ENCODE measurements at places on chromosomes 11 and 22. TPM values are rescaled to one million over a fixed set of nuclear protein-coding genes. Genes with fewer than 3 reads are reported as not detected.
A peak's percentile ranks its signal among the peaks of the same experiment; 100 is the strongest.

Gene SCGB1D2
- total RNA-seq, result 1.6 TPM

Gene LRP5
- 54.7 TPM for total RNA-seq

Gene TRAF6
- 12.9 TPM for total RNA-seq

DNA sequence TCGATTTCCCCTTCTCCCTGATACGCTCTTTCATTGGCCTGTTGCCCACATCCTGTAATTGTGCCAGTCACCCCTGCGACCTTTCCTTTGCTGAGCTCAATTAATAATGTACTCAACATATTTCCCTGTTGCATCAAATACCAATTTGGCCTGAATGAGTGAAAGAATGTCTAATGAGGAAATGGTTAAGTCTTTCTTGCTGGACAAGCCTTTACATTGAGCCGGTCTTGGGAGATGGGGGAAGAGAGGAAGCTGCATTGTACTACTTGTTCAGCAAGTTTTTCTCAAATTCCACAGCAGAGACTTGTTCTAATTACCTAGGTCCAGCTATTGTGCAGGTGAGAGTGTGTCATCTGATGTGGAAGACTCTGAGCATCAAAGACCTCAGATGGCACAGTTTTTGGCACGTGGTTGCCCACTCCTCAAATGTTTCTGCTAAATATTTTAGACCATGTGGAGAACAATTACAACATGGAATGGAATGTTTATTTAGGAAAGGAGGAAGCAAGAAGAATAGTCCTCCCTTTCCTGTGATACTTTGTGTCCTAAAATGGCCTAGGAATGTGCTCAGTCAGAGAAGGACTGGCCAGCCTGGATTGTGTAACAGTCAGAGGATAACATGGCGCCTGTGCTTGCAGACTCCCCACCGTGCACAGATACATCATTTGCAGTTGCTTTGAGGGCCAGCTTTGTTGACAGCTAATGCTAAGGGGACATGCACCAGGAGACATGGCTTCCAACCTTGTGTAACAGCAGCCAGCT lies 129.5 kb upstream of the E2F8 start:
- DNase-seq, result peak; percentile 45

DNA sequence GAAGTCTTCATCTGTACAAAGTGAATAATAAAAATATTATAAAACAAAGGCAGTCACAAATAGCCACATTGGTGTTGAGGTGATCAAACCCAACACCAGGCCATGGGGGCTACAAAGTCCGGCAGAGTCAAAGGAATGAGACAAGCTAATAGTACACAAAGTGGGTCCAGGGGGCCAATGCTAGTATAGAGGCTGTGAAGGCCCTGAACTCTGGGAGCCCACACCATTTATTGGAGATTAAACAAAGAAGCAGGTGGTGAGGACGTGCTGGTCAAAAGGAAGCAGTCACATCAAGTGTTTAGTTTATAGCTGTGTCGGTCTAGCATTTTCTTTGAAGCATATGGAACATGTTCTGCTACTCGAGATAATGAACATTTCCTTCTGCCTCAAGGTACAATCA lies 58.6 kb upstream of the CCT8L2 start:
- no peak for DNase-seq
